GM13976 (cell line): ENCODE measurements at places on chromosomes 3 and 15.

GRCh38 chr3:13621381-13622221 is 72.7 kb downstream of the FBLN2 start:
- no peak for DNase-seq

DNA sequence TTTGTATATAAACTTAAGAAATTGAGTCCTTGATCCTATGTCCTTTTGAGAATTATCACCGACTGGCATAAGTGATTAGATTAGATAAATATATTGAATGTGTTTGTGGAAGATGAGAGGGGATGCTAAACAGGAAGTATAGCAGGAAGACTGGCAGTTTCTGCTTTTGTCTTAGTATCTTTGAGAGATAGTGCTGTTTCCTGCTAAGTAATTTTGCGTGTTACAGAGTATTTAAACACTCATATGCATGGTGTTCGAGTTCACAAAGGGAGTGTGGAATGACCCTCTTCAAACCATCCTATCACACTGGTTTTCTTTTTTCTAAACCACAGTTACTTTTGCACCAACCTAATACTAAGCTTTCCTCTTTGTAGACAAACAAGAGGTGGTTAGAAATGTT is 106.0 kb downstream of the KLHL25 start:
- DNase-seq = no peak

DNA sequence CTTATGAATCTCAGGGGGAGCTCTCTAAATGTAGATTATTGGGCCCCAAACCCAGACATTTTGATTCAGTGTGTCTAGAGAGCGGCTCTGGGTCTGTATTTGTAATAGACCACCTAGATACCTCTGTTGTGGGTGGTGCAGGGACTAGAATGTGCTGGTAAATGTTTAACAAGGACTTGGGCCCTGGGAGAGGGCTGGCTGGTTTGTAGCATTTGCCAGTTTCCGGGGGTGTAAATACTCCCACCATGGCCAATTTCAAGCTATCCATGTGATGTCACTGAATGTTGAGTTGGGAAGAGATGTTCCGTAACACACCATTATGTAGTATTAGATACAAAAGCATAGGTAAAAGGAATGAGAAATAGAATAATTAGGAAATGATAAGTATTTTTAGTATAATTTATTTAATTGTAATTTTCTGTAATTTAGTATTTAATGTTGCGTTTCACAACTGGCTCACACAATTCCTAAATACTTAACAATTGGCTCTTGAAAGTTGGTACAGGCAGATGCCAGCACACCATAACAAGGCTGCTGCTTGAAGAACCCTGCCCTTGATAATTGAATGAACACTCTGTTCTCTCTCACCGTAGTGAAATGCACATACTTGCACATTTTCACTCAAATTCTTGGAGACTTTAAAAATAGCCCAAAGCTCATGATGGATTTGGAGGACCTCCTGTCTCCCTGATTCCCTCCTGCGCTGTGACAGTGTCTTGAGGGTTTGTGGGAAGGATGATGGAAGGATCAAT is 359.2 kb upstream of the PROK2 start:
- no peak for DNase-seq

- DNase-seq = no peak
These were observed 77.5 kb upstream of the FBN1 start for GRCh38 chr15:48722764-48723661.

GRCh38 chr15:82571722-82572222 is 31.5 kb upstream of the RPS17 start:
- no peak for DNase-seq

DNA sequence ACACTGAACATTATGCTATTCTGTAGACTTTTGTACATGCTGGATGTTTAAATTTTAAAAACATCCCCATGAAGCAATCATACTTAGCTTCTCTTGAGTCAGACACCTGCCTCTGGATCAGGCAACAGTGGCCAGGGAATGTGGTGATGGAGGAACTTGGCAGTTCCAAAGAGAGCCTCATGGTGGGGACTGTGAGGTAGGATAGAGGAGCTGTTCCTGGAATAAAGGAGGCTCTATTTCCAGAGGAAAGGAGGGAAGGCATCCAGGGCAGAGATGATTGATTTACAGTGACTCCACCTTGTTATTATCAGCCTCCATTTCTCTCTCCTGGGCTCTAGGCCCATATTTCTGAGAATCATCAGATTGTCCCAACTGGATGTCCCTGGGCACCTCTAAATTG is 35.0 kb upstream of the ABHD17C start:
- DNase-seq = no peak

- no peak for DNase-seq
These were observed 41.9 kb upstream of the TEX55 start for GRCh38 chr3:119104031-119104430.
